ENCODE measurements at places on chromosomes 1 and 21.

- DNase-seq, result no peak
Measured at GRCh38 chr1:191255354-191256054, 777.8 kb upstream of the BRINP3 start.

- no peak for DNase-seq
Measured at GRCh38 chr21:44706026-44706705, 5.2 kb downstream of the TSPEAR start.

- DNase-seq, result no peak
Measured at GRCh38 chr1:102751111-102751510, 357.2 kb downstream of the COL11A1 start.

DNA sequence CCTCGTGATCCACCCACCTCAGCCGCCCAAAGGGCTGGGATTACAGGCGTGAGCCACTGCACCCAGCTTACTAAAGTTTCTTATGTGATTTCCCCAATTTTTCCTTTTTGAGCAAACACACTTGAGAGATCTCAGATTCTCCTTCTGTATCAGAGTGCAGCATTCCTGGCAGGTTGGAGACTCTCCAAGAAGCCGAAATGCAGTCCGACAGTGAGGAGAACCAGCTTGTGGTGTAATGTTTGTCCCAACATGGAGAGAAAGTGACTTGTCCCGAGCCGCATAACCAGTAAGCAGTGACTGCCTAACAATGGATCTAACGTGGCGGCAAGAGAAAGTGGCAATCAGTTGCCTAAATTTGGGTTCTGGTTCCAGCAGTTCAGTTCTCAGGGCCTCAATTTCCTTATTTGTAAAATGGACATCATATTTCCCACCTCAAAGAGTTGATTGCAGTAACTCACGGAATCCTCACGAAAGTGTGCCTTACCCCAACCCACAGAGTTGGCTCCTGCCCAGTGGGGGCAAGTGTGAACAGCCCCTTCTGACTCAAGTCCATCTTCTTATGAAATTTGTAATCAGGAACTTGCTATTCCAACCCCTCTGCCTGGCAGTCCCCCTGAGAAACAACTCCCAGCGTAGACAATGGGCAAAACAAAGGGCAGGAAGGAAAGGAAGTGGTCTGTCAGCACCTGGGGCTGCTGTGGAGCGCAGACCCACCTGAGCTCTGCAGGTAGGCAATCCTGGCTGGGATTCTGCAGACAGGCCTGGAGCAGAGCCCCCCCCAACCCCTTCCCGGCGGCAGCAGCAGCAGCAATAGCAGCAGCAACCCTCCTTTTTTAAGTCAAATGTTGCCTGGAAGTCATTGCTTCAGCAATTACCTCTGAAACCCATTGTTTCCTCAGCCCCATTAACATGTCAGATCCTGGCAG is 223.6 kb upstream of the POU3F1 start:
- no peak for DNase-seq

GRCh38 chr1:7000720-7001119 is 215.5 kb downstream of the CAMTA1 start:
- no peak for DNase-seq

DNA sequence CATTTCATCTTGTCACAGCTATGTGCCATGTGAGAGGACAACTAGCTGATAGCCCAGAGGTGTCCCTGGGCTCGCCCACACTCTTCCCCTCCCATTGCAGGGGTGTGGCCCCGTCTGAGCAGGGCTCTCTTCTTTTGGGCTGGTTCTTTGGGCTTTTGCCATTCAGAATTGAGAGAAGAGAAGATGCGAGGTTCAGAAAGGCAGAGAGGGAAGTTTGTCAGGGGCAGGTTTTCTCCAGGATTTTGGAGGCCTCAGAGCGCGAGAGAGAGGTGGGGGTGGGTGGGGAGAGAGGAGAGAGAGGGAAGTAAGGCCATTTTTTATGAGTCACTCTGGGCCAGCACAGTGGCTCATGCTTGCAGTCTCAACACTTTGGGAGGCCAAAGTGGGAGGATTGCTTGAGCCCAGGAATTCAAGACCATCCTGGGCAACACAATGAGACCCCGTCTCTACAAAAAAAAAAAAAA is 5.2 kb downstream of the IFI6 start:
- no peak for DNase-seq

DNA sequence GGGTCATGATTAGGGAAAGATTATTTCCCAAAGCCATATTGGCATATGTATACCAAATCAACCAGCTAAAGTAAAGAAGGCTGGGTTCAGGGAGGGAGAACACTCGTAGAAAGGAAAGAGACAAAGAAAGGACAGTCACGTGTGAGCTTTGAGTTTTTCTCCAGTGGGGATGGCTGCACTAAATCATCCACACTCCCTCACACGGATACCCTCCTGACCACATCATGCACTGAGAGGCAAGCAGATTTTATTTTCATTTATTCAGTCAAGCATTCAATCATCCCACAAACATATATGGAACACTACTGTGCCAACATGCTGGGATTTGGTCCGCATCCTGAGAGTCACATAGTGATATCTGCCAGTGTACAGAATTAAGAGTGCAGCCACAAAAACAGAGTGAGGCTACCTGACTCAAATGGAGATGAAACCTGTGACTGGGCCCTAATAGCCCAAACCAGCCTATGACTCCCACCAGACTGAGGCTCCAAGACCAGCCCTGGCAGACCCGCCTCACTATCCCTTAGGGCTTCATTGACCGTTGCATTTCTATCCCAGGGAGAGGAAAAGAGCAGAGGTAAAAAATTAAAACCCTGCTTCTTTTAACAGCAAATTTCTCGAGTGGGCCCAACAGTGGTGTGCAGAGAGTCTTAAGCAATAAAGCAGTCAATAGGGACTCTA is 155.9 kb downstream of the BARHL2 start:
- DNase-seq, result no peak

Measured in NCI-H1436 treated with DMSO at 0.1 percent for 48 hours (cell line).